ENCODE measurements at places on chromosomes 5 and 9.

DNA sequence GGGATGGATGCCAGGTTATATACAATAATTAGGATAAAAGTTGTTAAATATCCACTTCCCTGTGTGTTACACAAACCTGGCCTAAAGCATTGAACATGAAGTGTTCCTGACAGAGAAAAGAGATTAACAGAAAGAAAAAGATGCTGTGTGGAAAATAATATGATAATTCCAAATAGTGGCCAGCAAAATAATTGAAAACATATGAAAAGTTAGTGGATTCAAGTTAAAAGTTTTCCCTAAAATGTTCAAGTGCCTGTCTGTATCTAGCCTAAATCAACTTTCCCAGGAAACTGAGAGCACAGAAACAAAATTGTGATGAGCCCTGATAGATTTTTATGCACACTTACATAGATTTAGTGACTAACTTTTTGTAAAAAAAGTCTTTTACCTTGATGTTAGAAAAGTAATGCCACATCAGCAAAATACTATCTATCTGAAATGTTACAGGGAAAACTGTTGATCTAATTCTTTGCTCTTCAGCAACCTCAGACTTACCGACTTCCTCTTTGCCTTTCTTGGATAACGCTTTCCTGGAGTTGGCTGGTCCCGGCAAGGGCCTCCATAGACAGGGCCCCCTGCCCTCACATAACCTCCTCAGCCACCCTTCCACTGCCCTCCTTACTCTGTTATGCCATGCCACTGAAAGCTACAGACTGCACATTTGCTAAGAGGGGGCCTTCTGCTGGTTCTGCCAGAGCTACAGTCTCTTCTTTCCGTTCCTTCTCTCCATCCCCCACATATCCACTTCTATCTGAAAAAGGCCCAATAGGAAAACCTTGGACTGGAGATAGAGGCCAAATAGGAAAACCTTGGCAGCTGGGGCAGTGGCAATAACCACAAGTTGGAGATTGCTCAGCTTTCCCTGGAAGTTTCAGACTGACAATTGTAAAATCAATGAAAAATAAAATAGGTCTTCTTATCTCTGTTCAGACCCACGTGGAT lies 44.4 kb downstream of the ZNF474 start:
- DNase-seq: no peak

DNA sequence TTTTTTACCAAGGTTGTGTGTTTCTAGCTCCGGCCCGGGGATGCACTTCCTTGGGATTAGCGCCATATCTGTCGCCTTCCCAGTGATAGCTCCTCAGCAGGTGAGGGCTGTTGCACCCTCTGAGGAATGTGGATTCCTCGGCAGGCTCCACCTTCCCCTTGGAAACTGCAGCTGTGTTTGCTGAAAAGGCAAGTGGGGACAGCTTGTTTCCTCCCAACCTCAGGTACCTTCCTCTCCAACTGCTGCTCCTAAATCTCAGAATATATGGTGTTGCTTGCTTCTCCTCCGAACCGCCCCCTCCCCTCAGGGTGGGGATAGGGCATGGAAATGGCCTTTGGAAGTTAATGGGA lies 1.3 kb downstream of the SLC1A1 start:
- no peak for DNase-seq

- no peak for DNase-seq
Observed at GRCh38 chr5:168649306-168649705, 70.1 kb upstream of the PANK3 start.

DNA sequence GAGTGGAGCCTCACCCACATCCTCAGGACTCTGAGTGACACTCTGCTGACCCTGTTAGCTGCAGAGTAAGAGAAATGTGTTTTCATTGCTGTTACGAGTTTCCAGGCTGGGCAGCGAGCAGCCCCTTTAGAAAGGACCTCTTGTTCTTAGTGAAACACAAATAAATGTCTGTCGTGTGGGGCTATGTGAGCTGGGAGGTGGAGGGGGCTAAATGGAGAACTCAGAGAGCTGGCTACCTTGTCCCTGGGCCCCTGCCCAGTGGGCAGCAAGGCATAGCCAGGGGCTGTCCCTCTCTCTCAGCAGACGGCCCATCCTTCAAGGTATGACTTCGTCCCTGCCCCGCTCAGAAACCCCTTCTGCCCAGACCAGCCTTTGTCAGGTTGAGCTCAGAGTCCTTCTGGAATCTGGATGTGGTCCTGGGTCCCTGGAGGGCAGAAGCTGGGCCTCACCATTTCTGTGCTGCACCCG lies 10.2 kb downstream of the DCANP1 start:
- DNase-seq: no peak

DNA sequence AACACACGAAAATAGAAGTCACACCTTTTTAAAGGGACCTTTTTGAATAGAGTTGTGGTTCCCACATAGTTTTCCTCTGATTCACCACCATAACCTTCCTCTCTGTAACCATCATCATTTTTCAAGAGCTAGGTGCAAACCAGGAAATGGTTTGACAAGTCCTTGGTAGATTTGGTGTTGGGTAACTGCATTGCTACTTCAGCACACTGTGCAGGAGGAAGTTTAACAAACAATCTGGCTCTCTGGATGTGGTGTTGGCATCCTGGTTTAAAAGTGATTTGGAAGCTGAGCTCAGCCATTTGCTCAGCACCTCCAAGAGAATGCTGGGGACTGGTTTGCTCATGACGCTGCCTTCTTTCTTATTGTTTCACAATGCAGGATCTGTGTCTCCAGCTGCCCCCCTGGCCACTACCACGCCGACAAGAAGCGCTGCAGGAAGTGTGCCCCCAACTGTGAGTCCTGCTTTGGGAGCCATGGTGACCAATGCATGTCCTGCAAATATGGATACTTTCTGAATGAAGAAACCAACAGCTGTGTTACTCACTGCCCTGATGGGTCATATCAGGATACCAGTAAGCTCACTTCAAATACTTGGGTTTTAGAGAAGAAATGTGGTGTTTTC lies 213.1 kb downstream of the RFK start:
- DNase-seq: no peak

DNA sequence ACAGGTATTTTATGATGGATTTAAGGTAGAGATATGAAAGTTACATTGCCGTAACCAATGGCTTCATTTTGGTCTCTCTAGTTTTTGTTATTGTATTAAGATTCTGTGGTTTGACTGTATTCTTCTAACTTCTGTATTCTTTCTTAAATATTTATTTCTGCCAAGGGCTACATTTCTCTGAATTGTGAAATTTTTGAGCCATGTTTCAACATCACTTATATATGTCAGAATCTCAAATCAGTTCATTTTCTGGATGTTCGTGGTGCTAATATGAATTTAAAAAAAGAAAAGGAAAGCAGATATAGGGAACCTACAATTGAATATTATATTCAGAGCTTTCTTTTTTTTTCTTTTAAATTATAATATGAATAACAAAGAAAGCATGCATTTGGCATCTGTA lies 142.7 kb downstream of the ANXA1 start:
- DNase-seq: no peak

GRCh38 chr9:7961076-7961475 lies 161.5 kb upstream of the DMAC1 start:
- no peak for DNase-seq

- no peak for DNase-seq
Observed at GRCh38 chr5:133376986-133377385, 235.4 kb downstream of the FSTL4 start.

DNA sequence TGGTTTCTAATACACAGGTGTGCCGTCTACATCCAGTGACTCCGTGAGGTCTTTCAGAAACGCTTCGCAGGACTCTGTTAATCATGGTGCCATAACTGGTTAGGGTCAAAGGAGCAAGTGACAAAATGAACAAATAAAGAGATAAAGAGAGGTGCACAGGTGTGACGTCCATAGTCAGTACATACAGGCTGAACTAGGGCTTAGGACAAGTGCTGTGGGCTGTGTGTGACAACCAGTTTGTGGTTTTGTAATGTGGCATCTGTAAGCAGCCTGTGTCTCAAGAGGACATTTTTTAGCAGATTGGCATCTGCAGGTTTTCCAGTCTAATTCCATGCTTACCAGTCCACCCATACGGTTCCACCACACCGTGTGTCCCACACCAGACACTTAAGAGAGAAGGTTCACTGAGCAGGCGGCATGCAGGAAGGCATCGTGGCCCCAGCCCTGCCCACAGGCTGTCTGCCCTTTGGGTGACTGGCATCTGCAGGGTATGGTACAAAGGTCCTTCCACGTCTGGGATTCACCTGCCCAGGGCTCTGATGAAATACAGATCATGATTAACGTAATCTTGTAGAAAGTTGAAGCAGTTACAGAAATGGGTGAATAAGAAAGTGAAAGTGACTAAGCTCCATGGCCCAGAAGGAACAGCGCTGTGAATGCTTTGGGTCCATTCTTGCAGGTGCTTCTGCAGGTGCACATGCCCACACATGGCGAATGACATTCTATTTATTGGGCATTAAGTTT lies 26.9 kb downstream of the SRD5A1 start:
- no peak for DNase-seq

- no peak for DNase-seq
Observed at GRCh38 chr5:133688391-133688790, 76.0 kb upstream of the FSTL4 start.

DNA sequence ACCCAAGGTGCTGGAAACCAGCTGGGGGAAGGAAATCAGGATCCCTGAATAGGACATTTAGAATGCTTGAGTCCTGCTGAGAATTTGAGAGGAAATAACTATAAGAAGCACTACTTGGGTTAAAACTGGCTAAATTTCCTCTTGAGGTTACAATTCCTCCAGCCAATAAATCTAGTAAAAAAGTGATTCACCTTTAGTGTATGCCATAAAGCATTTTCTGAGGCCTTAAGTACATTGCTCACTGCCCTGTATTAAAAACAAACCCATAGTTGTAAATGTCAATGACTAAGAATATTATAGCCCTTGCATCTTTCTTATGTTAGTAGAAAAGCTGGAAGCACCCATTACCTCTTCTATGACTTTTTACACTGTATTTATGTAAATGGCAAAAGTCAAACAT lies 634.7 kb upstream of the ARRDC3 start:
- no peak for DNase-seq

DNA sequence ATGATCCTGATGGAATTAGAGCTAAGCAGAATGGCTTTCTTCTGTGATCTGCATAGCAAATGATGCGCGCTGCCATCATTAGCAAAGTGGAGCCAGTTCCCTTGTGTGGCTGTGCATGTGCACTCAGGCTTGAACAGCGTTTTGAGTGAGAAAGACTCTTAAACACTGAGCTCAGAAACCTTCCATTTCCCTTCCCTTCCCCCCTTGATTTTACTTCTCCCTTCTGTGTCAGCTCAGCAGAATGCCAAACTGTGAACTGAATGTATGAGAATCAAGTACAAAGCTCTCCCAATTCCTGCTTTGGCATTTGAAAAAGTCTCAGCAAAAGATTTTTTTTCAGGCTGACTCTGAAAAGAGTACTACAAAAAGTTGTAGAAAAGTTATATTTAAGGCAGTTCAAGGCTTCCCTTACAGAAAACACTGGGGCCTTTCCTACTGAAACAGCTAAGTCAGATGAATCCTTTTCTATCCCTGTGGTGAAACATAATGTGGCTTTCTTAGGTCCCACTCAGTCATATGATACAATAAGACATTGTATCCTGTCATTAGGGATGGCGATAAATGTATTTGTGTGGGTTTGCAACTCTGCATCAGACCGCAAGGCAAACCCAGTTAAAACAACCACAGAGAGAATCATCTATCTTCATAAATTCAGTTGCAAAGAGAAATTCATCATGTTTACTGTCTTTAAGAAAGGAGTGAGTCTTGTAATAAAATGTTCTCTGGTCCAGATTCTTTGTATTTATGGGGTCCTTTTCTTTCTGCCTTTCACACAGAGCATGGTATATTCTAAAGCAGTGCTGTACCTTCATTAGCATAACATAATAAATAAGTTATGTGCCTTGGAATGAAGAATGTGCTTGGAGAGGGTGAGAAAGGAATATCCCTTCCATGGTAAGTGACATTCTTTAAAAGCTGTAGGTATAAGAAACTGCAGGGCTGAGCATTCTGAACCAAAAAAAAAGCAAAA lies 222.6 kb downstream of the CAAP1 start:
- no peak for DNase-seq

GRCh38 chr9:119126040-119126439 lies 243.2 kb downstream of the BRINP1 start:
- no peak for DNase-seq

- no peak for DNase-seq
Observed at GRCh38 chr9:138017200-138017599, 139.6 kb downstream of the CACNA1B start.

DNA sequence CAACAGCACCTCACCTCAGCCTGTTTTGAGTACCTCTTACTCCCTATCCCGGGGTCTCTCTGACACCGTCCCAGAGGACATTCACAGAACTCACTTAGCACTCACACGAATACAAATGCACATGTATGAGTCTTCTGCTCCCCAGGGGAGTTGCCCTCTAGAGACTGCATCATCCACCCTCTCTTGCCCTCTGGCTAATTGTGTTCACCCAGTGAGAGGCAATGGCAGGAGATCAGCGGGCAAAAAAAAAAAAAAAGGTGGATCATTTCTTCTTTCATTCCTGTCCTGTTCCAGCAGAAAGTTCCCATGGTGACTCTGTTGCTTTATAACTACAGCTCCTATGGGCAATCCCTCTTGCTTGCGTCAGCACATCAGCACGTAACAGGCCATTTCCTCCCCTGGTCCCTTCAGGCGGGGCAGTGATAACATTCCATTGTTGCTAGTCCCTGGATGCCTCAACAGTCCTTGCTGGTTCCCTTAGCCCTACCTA lies 23.5 kb upstream of the SNX2 start:
- DNase-seq: no peak

GRCh38 chr5:32771037-32771436 lies 59.9 kb downstream of the NPR3 start:
- DNase-seq: no peak

- DNase-seq: no peak
Observed at GRCh38 chr5:1028481-1029281, 20.1 kb downstream of the NKD2 start.

DNA sequence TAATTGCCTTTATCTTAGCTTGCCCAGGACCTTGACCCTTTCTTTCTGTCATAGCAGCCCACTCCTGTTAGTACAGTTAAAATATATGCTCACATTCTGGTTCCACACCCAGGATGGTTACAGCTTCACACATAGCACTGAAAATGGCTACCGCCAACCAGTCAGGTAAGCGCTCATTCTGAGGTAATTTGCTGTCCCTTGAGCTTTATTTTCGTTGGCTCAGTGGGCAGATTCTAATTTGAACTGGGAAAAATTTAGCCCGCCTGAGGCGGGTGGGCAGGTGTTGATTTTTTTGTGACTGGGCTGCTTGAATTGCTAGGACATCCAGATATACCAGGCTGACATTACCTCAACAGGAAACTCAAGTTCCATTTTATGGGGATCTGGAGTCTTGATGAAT lies 137.5 kb downstream of the KCTD16 start:
- DNase-seq: no peak

- peak; percentile 82 for DNase-seq
Observed at GRCh38 chr5:175796536-175797499, 74.6 kb upstream of the CPLX2 start.
